Left renal pelvis (tissue), 4 donors: ENCODE measurements at places on chromosomes 2 and 18. TPM values are rescaled to one million over a fixed set of nuclear protein-coding genes. Genes with fewer than 3 reads are reported as not detected.

SKA1 gene
- polyA plus RNA-seq: 7.5 TPM

DCDC2C gene
- 2.6 TPM for polyA plus RNA-seq

AQP12B gene
- 0.17 TPM for polyA plus RNA-seq

PLCD4 gene
- 7.4 TPM for polyA plus RNA-seq

DNA sequence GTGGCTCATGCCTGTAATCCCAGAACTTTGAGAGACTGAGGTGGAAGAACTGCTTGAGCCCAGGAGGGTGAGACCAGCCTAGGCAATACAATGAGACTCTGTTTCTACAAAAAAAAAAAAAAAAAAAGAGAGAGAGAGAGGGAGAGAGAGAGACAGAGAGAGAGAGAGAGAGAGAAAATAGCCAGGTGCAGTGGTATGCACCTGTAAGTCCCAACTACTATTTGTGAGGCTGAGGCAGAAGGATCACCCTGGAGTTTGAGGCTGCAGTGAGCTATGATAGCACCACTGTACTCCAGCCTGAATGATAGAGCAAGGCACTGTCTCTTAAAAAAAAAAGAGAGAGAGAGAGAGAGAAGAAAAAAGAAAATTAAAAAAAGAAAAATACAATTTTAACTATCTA is 245.7 kb downstream of the CCDC178 start:
- no peak for DNase-seq

DNA sequence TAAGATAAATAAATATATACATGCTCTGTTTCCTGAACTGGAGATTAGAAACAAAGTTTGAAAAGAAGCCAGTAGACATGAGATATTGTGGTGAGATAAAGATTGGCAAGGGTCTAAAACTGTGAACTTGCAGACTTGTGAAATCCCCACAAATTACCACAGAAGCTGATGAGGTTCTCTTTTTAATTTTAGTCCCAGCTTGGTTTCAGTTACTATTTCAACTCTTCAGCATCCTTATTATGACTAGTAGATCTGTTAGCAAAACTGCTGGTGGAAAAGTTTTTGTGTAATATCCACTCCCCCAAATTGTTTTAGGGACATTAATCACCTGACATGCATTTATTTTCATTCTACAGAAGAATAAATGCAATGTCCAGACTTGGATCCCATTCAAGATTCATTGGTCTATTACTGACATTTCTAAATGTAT is 20.8 kb downstream of the RASGRP3 start:
- DNase-seq: no peak

GRCh38 chr2:239188536-239188935 is 212.3 kb downstream of the HDAC4 start:
- DNase-seq: no peak
